ENCODE measurements at places on chromosomes 3 and 15.

DNA sequence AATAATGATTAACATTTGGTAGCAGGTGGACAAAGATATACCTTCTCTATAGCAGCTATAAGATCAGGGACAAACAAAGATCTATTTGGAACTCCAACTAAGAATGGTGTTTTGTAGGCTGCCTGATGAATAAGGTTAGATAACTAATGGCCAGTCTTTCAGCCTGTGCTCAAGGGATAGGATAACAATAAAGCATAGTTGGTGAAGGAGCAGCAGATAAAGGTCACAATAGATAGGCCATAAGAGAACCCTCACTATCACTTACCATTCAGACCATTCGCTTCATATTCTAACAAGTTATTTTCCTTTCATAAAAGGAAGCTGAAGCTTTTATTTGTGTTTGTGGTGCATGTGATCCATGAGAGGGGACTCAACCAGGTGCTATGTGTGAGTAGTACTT lies 19.8 kb downstream of the EPM2AIP1 start:
- DNase-seq: no peak

DNA sequence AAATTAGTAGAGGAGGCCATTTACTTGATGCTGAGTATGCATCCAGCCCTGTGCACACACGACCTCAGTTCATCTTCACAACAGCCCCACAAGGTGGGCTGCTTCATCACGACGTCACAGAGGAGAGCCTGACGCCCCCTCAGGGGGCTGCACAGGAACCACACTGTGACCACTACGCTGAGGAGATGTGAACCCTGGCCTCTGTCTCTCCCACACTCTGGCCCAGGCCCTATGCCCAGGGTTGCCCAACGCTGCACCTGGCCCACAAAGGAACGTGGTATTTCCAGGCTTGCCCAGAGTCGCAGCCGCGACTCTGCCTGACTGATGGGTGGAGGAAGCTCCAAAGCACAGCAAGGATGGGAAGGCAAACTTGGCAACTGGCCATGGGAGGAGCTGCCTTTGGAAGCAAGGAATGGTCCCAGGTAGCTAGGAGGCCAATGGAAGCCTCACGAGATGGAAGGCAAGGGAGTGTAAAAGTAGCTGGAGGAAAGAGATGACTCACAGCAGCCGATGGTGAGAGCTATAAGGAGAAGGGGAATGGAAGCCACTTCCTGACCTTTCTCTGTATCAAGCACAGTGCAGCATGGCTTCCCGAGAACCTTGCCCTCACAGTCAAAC lies 226.0 kb downstream of the KLF13 start:
- no peak for DNase-seq

GRCh38 chr15:38996111-38996631 lies 431.6 kb upstream of the RASGRP1 start:
- DNase-seq: no peak

DNA sequence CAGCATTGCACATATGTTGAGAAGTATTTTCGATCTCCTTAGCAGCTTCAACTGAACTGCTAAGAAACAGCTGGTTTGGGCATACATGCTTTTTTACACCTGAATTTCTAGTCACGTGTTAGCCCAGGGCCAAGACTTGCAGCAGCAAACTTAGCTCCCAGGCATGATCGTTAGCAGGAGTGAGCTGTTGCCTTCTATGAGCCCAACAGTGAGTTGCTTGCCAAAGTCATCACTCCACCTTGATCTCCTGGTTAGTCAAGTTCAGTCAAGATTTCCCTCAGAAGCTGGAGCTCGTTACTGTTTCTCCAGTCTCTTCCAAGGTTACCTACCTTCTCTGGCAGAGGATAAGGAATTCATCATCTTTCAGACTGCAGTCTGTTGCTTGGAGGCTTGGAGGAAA lies 100.4 kb upstream of the SEMA6D start:
- DNase-seq: no peak

DNA sequence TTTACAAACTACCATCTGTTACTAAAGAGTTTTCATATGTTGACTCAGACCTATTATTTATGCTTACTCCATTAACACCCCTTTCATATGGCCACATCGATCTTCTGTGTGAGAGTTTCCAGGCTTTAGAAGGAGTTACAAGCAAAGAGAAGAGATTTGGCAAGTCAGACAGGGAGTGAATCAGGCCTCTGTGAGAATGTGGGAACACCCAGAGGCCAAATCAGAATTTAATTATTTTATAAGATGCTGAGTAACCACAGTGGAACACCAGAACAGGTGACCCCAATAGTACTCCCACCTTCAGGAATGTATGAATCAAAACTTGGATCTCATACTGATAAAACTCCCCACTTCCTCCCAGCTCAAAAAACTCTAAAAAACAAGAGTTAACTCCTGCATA lies 42.0 kb downstream of the IFT57 start:
- DNase-seq: no peak

- no peak for DNase-seq
These were observed 29.6 kb downstream of the MGLL start for GRCh38 chr3:127792541-127793292.

GRCh38 chr3:182735672-182736071 lies 57.6 kb upstream of the ATP11B start:
- DNase-seq: no peak

- DNase-seq: no peak
These were observed 8.3 kb upstream of the UBE2E1 start for GRCh38 chr3:23797491-23797890.

DNA sequence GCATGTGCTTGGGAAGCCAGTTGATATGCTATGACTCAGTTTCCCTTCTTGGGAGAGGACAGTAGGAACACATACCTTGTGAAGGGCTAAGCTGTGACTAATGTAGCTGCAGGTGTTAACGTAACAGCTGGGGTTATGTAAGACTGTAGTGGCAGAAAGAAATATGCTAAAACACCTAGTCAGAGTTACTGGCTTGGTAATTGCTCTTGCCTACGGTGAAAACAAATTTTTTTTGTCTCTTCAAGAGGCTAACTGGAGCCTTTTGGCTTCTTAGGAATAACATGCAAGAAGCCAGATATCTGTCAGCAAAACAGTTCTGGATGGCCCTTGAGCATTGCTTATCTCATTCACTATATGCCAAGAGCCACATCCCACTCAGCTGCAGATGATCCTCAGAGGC lies 1.4 kb downstream of the MAPKBP1 start:
- DNase-seq: no peak

GRCh38 chr15:31305375-31305774 lies 21.3 kb upstream of the KLF13 start:
- no peak for DNase-seq

DNA sequence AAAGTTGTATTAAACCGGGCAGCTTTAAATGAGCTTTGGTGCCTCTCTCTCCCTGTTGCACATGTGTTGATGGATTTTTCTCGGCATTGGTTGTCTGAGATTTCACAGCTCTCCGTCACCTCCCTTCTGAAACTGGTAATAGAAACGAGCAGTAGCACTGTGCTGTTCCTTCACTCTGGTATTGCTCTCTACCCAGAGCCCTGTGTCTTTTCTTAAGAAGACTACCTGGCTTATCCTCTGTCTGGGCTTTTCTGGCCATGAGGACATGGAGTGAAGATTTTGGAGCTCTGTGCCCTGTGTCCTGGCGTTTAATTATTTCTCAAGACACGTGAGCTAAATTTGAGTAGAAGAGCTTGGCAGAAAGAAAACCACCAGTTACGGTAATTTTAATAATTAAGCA lies 209.6 kb upstream of the EIF1B start:
- DNase-seq: no peak

- DNase-seq: peak; percentile 53
These were observed 172.7 kb downstream of the MEGF11 start for GRCh38 chr15:66080717-66081398.

DNA sequence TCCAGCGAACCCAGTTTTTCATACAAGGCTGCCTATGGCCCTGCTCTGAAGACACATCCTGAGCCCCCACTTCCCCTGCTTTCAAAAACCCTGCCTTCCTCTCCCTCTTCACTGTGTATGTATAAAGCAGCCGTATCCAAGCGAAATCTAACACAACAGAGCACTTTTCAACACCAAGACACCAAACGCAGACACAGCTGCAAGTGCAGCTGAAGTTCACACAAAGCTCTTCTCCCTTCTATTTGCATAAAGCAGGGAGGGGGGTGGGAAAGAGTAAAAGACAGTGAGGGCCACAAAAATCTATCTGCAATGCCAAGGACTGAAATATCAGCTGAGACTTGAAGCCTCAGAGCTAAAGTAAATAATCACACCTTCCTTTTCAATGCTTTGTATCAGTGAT lies 35.1 kb upstream of the CSPG5 start:
- no peak for DNase-seq

- DNase-seq: no peak
These were observed 46.4 kb upstream of the KLF13 start for GRCh38 chr15:31280046-31280830.

- DNase-seq: peak; percentile 81
These were observed 744.7 kb downstream of the EPHA3 start for GRCh38 chr3:89851974-89852621.

GRCh38 chr15:91861223-91861622 lies 7.7 kb downstream of the SLCO3A1 start:
- no peak for DNase-seq

DNA sequence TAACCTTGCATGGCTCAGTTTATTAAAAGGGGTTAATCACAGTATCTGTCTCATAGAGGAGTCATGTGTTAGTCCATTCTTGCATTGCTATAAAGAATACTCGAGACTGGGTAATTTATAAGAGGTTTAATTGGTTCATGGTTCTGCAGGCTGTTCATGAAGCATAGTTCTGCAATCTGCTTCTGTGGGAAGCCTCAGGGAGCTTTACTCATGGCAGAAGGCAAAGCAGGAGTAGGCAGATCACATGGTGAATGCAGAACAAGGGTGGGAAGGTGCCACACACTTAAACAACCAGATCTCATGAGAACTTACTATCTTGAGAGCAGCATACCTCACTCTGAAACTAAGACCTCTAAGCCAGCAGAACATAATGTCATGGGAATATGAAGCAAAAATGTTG lies 42.2 kb upstream of the PTX3 start:
- no peak for DNase-seq

DNA sequence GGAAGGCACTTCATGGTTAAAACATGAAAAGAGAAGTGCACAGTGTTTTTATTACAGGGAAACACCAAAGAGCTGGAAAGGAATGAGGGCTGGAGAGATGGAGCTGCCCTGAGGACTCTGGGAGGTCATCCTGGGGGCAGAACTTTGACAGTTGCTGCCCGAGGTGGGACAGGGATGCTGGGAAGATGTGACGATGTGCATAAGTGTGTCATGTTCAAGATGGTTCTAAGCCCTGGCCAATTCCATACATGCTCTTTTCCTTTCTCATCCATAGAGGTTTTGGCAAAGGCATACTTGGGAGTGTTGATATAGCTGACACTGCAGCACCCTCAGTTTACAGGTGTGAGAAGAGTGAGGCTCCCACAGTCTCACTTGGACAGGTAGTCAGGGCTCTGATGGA lies 23.8 kb downstream of the LPP start:
- no peak for DNase-seq

GRCh38 chr3:130506031-130506430 lies 10.9 kb upstream of the COL6A6 start:
- no peak for DNase-seq

DNA sequence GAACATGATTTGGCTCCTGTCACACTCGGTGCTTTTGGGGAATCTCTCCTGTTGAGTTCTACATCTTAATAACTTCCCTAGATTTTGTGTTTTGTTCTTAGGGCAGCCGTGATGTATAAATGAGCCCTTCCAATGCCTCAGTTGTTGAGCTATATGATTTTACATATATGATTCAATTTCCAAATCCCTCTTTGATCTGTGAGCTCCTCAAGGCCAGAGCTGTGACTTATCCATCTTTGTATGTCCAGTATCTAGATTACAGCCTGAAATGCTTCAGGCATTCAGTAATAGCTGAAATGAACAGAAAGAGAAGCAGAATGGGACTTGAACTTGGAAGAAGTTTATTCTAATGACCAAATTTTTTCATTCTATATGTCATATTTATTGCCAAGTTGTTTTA lies 26.6 kb downstream of the CGGBP1 start:
- no peak for DNase-seq

DNA sequence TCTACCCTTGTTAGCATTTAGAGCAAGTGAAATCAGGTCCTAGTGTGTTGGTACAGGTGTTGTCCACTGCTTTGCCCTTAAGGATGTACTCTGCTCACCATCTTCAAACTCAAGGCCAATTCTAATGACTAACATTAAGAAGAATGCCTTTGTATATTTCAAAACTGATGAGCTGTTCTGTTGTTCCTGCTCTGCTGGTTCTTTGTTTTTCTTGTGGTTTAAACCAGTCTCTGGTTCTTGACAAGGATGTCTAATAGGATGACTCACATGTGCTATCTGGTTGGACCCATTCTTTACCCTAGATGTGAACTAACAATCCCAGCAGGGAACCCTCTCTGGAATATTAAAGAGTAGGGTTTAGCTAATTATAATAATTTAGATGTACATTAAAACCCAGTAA lies 17.3 kb downstream of the ABHD5 start:
- no peak for DNase-seq

- no peak for DNase-seq
These were observed 376.1 kb upstream of the MCTP2 start for GRCh38 chr15:93855181-93855826.

- no peak for DNase-seq
These were observed 2.9 kb upstream of the CLN6 start for GRCh38 chr15:68232449-68232848.

DNA sequence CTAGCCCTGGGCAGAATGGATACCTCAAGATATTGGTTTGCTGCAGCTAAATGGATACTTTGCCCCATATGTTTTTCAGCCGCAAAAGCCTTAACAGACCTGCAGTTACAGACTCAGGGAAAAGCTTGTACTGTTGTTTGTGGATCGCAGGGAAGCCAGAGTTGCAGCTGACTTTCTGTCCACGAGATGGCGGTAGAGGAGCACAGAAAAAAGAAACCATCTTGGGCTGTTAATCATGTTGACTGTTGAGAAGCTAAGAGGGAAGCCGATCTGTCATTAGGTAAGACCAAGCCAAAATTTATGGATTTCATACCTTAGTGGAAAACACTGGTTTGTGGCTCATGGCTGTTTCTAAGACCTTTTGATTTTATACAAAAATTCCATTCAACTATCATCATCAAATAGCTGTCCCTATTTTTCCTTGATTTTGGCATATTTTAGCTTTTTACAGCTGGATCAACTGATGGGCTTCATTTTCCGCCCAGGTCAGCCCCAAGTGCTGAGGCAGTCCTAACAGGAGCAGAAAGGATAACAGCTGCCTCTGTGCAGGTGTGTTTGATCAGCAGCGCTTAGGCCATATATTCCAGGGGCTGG lies 205.7 kb upstream of the ZPLD1 start:
- peak; percentile 79 for DNase-seq
